ENCODE measurements at places on chromosomes 13 and 19.

- no peak for DNase-seq
These were observed 2.0 kb downstream of the TNFSF11 start for GRCh38 chr13:42575938-42576337.

- DNase-seq: no peak
These were observed 102.2 kb downstream of the PIBF1 start for GRCh38 chr13:72884101-72884500.

DNA sequence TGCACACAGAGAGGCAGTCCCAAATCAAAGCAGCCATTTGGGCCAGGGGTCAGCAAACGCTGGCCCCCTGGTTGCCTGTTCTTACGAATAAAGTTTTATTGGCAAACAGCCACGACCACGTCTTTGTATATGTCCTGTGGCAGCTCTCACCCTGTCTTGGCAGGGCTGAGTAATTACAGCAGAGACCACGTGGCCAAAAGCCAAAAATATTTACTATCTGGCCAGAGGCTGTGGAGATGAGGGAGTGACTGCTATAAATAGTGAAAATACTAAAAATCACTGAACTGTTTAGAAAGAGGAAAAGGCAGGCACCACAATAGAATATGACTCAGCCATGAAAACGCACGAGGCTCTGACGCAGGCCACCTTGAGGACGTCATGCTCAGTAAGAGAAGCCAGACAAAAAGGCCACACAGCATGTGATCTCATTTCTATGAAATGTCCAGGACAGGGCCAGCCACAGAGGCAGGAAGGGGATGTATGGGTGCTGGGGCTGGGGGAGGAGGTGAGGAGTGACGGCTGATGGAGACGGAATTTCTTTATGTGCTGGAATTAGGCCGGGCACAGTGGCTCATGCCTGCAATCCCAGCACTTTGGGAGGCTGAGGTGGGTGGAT, 29.4 kb downstream of the SMIM24 start:
- DNase-seq: no peak

DNA sequence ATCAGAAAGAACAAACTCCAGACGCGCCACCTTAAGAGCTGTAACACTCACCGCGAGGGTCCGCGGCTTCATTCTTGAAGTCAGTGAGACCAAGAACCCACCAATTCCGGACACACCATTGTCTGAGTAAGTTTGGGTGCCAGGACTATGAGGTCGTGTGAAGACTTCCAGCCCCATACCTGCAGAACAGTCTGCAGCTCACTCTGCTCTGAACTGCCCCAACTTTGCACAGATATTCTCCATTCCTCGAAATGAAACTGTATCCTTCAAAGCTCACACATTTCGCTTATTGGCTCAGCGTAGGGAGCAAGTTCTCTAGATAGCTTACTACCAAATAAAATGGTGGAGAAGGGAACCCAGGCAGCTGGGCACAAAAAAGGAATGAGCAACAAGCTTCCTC, 2.6 kb upstream of the CYP4F2 start:
- no peak for DNase-seq

- no peak for DNase-seq
These were observed 4.3 kb downstream of the NANOS3 start for GRCh38 chr19:13881251-13881691.

DNA sequence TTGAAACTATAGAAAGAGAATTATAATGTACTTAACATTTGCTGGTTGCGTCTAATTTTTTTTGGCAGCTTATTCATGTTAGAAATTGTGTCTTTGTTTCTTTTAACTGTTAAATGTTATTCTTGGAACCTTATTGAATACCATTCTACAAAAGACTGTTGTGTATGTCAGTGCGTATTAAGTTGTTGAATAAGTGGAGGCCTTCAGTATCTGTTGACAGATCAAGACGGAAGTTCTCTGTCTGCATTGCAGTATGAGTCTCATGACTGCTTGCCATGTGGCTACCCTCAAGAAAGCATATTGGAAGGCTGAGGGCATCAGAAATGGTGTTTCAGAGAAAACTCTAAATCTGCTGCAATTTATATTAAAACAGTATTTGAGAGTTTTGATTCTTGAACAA, 8.5 kb downstream of the UBA2 start:
- DNase-seq: no peak

DNA sequence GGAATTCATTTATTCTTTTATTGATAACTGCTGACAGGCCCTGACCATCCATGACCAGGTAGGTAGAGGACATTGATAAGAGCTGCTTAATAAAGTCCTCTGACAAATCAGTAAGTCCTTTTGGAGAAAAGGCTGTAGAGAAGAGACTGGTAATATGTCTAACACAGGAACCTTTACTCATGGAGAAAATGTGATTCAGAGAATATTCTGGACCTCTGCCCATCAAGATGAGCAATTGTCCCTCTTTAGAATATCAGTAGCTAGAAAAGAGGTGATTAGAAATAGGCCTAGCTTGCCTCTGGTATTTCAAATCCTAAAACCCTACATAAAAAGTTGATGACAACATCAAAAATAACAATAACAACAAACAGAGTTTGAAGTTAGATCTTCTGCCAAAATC, 642.3 kb downstream of the TBC1D4 start:
- no peak for DNase-seq

GRCh38 chr19:4988770-4989251, 19.9 kb downstream of the KDM4B start:
- DNase-seq: no peak

GRCh38 chr19:41774515-41774980, 19.2 kb downstream of the CEACAM6 start:
- DNase-seq: no peak

DNA sequence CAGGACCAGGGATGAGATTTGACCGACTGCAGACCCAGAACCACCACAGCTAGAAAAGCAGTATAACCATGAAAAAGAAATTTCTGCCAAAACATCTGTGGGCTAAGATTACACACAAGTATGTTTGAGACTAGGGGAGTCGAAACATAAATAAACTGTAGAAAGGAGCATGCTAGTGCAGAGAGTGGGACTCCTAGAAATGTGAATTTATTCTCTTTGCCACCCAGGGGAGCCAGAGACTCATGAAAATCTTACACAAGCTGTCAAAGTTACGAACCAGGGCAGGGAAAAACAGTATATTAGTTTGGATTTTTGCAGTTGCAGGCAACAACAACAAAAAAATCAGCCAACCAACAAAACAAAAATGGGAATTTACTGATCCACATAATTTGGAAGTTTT, 12.3 kb upstream of the HSPH1 start:
- no peak for DNase-seq

- no peak for DNase-seq
These were observed 2139.9 kb downstream of the PCDH9 start for GRCh38 chr13:65090186-65090585.

DNA sequence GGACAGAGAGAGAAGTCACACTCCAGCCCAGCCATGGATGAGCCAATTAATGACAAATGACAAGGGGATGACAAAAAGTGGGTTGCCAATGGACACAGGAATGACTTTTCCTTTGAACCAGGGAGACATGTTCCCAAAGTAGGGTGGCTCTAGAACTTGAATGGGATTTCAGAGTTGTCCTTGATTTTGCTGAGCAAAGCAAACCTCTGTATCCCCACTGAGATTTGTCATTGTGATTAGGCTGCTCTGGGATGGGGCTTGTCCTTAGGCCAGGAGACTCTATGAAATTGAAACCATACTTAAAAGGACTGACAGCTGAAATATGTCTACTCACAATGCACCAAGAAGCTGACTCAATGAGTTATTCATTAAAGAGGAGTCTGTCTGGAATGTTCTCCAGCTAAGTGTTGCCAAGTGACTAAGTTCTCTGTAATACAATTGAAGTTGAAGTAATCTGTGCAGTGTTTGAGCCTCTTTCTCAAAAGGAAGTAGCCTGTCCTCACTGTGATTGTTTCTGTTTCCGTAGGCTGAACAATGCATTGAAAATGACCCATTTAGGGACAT, 69.0 kb upstream of the PCDH9 start:
- DNase-seq: no peak

DNA sequence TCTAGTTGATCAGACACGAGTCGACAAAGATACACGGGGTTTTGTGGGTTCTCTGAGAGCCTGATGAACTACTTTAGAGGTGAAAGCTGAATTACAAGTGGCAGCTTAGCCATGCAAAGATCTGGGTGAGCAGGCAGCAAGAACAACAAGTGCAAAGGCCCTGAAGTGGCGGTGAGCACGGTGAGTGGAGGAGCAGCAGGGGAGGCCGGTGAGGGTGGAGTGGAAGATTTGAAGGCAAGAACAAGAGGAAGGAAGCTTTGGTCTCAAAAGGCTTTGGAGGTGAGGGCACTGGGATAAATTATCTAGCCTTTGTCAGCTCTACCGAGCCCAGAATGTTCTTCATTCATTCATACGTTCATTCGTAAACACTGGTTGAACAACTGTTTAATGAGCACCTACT, 1.4 kb downstream of the ZNF865 start:
- DNase-seq: no peak

- DNase-seq: no peak
These were observed 275.4 kb downstream of the DNAJC15 start for GRCh38 chr13:43298816-43299215.

- DNase-seq: no peak
These were observed 56.9 kb downstream of the EDNRB start for GRCh38 chr13:77861741-77862140.

DNA sequence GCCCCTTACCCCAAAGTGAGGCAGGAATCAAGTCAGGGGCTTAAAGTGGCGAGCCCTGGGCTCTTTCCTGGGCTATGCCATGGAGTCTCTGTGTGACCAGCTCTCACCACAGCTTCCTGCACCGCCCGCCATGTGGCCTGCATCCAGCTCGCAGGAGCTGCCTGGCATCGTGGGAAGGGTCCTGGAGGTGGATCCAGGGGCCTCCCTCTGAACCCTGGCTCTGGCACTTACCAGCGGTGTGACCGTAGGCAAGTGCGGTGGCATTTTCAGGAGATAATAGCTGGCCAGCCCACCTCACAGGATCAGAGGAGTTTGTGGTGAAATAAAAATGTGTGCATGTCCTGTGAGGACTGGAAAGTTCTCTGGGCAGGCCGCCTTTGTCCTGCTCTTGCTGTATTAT, 26.0 kb downstream of the DHRS12 start:
- DNase-seq: no peak
